Femur (tissue), 1 donor: ENCODE measurements at places on chromosomes 2 and 18.

DNA sequence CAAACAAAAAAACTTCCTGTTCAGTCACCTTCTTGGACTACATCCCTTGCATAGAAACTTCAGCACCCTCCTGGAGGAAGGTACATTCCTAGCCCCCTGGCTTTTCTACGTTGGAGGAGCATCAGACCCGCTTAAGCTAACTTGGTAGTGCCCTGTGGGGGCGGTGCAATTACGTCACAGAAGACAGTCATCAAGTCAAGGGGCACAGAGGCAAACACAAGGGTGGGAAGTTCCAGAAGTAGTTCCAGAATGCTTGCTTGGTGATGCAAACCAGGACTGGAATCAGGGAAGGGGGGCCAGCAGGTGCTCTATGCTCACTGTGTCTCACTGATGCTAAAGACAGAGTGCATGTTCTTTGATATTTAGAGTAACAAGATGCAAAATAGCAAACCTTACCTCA lies 15.2 kb upstream of the AGFG1 start:
- no peak for DNase-seq

- no peak for DNase-seq
Measured at GRCh38 chr2:126750506-126750905, 94.5 kb downstream of the GYPC start.

GRCh38 chr2:169050476-169051240 lies 18.7 kb upstream of the DHRS9 start:
- no peak for DNase-seq

GRCh38 chr18:43405097-43405496 lies 127.8 kb upstream of the SYT4 start:
- DNase-seq = no peak

DNA sequence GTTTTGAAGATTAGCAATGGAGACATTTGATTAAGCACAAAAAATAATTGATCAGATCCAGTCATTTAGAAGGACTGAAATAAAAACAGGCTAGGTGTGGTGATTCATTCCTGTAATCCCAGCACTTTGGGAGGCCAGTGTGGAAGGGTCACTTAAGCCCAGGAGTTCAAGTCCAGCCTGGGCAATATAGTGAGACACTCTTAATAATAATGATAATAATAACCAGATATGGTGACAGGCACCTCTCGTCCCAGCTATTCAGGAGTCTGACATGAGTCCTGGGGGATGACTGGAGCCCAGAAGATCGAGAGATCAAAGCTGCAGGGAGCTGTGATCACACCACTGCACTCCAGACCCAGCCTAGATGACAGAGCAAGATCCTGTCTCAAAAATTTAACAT lies 3.5 kb upstream of the FN1 start:
- DNase-seq = no peak

DNA sequence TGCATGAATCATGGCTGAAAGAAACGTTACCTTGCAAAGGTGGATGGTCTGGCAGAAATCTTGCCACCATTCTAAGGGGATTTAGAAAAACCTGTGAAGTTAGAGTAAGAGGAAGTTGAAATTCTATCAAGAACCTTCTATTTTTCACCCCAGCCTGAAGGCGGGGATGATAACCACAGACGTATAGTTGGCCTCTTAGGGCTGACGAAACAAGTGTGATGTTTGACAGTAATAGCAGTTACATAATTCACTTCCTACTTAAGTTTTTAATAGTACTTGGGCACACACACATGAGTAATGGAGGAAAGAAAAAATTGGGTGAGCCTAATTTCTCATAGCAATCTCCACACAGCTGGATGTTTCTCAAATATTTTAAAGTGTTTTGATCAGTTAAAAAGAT lies 336.6 kb upstream of the SALL3 start:
- no peak for DNase-seq

GRCh38 chr2:1881502-1881901 lies 137.2 kb upstream of the PXDN start:
- DNase-seq = no peak

- no peak for DNase-seq
Measured at GRCh38 chr18:11500153-11501122, 109.0 kb upstream of the SLC35G4 start.

GRCh38 chr2:118417406-118418120 lies 329.3 kb downstream of the INSIG2 start:
- no peak for DNase-seq

DNA sequence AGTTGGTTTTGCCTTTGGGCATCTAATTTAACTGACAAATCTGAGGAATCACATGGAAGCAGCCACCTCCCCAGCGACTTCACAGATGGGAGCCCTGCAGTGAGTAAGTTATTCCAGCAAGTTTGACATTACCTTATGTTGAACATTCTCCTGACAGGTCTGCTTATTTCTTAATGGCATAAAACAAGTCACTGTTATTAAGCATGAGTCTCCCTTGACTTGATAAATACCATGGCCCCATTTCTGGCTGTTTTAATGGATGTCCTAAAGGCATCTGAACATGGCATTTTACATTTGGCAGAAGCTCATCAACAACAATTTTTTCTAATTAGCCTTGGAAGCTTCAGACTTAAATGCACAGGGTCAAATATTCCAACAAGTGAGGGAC lies 92.6 kb upstream of the CREB1 start:
- DNase-seq = no peak
